Astrocyte of the spinal cord (primary cell): ENCODE measurements at places on chromosomes 3 and 15.

- DNase-seq: no peak
Observed at GRCh38 chr3:86954226-86954625, 36.7 kb downstream of the VGLL3 start.

- DNase-seq: no peak
Observed at GRCh38 chr15:26631894-26632293, 141.0 kb downstream of the GABRB3 start.

GRCh38 chr15:99719096-99719541 is 14.1 kb downstream of the LYSMD4 start:
- DNase-seq: peak; percentile 90

DNA sequence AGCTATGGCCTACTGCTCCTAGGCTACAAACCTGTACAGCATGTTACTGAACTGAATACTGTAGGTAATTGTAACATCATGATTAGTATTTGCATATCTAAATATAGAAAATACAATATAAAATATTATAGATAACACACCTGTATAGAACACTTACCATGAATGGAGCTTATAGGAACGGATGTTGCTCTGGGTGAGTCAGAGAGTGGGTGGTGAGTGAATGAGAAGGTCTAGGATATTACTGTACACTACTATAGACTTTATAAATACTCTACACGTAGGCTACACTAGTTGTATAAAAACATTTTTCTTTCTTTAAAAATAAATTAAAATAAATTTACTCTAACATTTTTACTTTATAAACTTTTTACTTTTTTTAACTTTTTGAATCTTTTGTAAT is 224.0 kb upstream of the CBLB start:
- DNase-seq: no peak

DNA sequence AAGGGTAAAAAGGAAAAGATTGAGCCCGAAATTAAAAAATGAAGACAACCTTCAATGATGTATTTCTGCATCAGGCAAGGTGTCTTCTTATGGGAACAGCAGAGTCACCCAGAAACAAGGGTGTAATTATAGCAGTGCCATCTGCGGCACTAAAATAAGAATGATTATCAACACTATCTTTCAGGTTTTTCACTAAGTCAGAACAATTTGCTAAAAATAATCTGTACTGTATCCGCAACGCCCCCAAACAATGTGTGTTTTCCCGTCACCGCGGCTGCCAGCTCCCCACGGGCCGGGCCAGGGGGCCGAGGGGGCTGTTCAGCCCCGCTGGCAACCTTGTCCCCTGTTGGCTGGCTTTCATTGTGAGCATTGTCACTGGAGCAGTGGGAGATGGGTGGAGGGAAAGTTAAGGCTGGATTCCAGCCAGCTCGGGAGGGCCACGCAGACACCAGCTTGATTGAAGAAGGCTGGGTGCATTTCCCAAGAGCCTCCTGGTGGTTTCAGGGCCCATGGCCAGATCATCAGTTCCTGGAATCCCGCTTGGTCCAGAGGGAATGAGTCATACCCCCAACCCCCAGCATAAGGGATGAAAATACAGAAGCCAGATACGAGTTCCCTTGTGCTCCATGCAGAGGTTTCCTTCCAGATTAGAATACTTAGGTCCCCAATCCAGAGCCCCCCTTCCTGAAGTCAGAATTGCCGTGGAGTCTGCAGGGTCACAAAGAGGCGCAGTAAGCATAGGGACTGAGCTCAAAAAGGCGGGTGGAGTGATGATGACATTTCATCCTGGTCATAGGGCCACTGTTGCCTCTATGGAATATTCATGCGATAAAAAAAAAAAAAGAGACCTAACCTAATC is 90.2 kb upstream of the KLF13 start:
- DNase-seq: peak; percentile 96
